ENCODE measurements at places on chromosomes 1 and 21. TPM values are rescaled to one million over a fixed set of nuclear protein-coding genes. Genes with fewer than 3 reads are reported as not detected.

DNA sequence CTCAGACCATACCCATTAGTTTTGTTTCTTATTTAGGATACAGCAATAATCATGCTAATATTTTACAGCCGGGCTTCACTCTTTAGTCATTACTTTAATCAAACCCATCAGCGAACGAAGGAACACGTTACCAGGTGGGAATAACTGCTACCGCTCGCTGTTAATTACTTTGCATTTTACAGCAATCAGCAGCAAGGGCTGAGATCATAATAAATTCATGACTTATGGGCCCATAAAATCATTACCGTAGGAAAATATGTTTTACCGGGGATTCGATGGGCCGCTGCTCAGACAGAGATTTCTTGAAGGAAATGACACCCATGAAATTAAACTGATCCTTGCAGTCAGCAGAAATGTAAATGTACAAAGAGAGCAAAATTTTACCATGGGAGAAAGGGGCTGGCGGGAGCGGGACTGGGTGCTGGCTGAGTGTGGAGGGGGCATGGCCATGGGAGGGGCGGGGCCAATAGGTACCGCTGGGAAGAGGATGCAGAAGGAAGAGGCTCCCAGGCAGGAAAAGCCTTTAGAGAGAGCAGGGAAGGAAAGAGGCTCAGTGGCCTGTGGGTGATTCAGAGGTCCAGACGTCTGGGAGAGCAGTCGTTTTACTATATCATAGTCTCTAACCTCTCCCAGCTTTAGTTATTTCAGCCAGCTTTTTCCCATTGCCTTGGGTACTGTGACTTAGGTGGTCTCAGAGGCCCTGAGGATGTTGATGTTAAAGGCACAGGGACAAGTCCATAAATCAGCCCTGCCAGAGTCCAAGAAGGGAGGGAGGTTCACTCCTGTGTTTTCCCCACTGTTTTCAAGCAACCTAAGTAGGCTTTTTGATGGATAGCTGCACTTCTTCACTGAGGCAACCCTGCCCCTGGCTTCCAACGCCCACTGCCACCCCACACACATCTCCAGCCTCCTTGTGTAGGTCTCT, 258.9 kb downstream of the SEC16B start:
- DNase-seq: no peak

DNA sequence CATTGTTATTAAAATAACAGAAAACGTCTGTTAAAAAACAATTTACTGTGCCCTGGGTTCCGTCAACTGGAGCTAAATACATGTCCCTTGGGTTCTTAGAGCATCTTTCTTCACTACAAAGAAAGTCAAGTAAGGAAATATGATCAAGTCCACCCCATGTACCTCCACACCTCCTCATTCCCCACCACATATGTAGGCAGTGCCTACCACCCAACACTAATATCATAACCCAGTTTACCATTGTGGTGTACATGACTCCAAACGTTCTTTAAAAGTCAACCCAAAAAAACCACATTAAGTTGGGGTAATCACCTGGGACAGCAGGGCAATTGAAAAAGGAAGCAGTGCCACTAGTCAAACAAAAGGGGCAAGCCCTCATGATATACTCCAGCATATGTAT, 7.8 kb upstream of the LRRC52 start:
- no peak for DNase-seq

DNA sequence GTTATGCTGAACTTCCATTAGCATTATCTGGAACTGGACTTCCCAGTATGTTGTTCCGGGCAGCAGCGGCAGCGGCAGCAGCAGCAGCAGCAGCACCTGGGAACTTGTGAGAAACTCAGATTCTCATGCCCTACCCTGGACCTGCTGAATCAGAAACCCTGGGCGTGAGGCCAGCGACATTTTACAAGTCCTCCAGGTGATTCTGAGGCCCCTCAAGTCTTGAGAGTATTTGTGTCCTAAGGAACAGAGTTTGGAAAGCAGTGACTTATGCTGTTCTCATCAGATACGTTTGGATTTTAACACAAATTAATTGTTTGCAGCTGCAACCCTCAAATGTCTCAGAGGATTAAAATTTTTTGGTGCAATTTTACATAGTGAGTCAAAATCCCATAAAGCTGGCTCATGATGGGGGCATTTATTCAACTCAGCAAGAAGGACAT, 157.2 kb upstream of the KAZN start:
- DNase-seq: no peak

DNA sequence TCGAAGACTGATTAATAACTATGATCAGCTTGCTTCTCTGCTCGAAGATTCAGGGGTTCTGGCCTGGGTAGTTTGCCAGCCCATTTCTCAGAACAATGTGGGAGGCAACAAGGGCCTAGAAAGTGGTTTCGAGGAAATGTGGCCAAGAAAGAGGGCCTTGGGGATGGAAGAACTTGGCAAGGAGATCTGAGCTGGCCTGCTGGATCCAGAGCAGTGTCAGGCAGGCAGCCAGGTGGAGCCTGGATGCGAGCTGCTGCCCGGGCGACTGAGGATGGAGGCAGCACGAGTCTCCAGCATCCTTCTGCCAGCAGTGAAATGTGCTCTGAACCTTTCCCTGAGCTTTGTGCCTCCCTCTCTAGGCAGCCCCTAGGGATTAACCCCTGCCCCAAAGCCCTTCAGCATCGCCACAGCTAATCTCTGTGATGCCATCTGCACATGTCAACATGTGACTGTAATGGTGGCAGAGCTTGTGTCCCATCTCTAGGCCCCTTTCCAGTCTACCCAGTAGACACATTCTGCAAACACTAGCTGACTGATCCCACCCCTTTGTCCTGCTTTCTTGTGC, 61.0 kb upstream of the NEK2 start:
- DNase-seq: no peak

DNA sequence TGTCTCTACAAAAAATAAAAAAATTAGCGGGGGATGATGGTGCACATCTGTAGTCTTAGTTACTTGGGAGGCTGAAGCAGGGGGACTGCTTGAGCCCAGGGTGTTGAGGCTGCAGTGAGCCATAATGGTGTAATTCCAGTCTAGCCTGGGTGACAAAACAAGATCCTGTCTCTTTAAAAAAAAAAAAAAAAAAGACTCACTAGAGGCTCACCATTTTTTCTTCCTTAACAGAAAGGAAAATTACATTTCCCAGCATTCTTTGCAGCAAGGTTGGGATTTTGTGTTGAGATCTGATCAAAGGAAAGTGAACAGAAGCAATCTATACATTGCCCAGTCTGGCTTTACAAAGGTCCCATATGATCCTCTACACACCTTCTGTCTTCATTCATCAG, 21.5 kb downstream of the GFI1 start:
- DNase-seq: no peak

- no peak for DNase-seq
Measured at GRCh38 chr1:207983044-207983635, 72.2 kb upstream of the CD34 start.

- no peak for DNase-seq
Measured at GRCh38 chr21:46326110-46326703, 2.3 kb downstream of the PCNT start.

- DNase-seq: no peak
Measured at GRCh38 chr1:113628997-113629396, 130.3 kb downstream of the PHTF1 start.

GRCh38 chr1:15605398-15606383, 11.6 kb upstream of the DDI2 start:
- DNase-seq: no peak

GRCh38 chr1:230752407-230752806, 5.2 kb downstream of the CAPN9 start:
- DNase-seq: no peak

- no peak for DNase-seq
Measured at GRCh38 chr1:231460614-231461013, 38.5 kb upstream of the EGLN1 start.

DNA sequence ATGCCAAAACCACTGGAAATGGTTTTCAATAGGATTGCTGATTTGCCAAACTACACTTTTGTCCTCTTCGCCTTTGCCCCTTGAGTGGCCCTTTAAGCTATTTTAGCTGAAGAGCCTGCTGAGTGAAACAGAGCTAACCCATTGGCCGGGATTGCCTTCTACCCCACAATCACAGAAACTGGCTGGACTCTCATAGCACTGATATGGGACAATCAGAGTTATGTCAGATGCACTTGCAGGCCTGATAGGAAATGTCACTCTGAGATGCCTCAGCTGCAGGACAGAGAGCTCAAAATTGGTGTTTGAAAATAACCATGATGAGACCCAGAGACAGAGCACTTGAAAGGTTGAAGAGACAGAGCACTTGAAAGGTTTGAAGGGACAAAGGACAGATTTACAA, 354.4 kb downstream of the BRINP2 start:
- no peak for DNase-seq

DNA sequence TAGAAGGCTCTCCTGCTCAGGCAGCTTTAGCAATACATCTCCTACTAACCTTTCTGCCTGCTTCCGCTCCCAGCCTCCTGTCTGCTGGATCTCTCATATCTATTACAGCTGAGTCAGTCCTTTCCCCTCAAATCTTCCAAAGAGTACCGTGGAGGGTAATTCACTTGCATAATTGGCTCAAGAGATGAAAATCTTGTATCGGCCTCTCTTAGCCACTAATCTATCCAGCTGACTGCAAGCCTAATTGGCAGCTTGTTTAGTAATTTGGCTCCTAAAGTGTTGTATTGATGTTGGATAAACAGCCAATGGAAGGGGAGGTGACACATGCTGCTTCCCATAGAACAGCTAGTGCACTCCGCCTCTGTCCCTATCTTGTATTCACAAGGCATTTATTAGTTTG, 195.7 kb downstream of the GPATCH2 start:
- no peak for DNase-seq

GRCh38 chr1:177798614-177799013, 171.2 kb downstream of the SEC16B start:
- no peak for DNase-seq

GRCh38 chr1:208615371-208615770, 371.2 kb upstream of the PLXNA2 start:
- DNase-seq: no peak

DNA sequence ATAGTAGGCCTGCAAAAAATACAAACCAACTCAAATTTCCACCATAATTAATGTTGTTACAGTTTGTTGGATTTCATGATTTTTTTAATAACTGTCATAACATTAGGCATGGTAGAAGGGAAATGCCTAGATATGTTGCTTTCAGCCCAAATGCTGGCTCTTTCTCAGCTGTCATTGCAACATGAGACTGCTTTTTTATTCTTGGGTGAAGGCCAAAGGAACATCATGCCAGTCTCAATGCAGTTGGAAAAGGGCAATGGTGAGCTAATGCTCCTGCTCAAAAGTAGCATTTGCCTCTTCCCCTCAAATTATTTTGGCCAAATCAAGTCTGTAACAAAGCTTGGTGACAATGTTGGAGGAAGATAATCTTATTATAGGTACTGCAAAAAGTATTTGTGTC, 877.7 kb upstream of the PRMT6 start:
- no peak for DNase-seq

DNA sequence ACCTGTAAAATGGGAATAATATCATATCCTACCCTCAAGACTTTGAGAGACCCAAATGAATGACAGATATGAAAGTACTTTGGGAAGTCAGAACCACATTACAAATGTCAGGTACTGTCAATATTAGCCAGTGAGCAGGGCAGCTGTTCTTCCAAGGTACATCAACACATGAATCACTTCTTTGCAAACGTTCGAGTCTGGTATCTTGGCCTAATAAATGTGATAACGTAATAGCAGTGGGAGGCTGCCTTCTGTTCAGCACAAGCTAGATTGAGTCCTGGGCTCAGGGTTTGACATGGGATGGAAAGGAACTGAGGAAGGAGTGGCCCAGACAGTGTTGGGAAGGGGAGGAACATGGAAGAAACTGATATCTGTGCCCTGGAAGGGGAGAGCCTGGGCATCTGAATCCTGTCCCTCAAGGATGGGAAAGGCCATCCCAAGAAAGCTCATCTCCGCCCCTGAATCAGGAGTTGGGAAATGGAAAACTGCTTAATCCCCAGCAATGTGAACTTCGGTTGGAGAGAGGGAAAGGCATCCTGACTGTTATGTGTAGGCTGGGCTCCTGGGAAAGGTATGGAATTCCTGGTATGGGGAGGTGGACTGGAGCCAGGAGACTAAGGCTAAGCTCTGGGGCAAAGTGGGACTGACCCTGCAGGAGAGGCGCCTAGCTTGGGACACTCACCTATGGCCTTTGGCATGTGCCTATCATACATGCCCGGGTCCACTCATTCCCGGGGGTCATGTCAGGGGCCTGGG, 14.3 kb downstream of the KCNC4 start:
- DNase-seq: no peak

DNA sequence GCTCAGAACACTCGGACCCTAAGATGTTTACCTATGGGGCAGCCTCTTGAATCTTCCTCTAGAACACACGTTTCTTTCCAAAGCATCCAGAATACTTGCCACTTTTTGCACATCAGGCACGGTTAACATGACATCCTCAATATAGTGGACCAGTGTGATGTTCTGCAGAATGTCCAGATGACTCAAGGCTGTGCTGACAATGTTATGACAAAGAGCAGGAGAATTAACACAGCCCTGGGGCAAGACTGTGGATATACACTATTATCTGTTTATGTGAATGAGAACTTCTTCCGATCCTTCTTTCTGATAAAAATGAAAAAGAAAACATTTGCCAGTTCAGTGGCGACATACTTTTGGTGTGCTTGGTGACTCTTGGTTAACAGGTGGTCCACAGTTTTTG, 154.3 kb downstream of the PDE4B start:
- DNase-seq: no peak

POGZ gene
- 53.0 TPM for total RNA-seq

CLIC4 gene
- 171 TPM for total RNA-seq

LCE1C gene
- total RNA-seq: 9.3 TPM

OR2T5 gene
- total RNA-seq: not detected

TNN gene
- total RNA-seq: 2.9 TPM

COL24A1 gene
- 5.6 TPM for total RNA-seq

USH2A gene
- under 0.01 TPM for total RNA-seq

AADACL4 gene
- 0.79 TPM for total RNA-seq

SPAG17 gene
- 3.3 TPM for total RNA-seq

EXTL1 gene
- 0.69 TPM for total RNA-seq

FCRL1 gene
- total RNA-seq: 0.39 TPM

Measured in skin of body (tissue), 3 donors.